Tibial nerve (tissue), 4 donors: ENCODE measurements at places on chromosomes 4 and X. TPM values are rescaled to one million over a fixed set of nuclear protein-coding genes. Genes with fewer than 3 reads are reported as not detected.

SPANXN3 gene
- total RNA-seq: not detected

NPY1R gene
- total RNA-seq: 9.4 TPM

GRCh38 chr4:189185810-189186432 lies 754.8 kb upstream of the FRG1 start:
- no peaks in the 10 kb centered on the region for H3K36me3 ChIP-seq
- no peak for DNase-seq
- H3K27ac ChIP-seq: no peak overlapping the region
- no peaks in the 10 kb centered on the region for H3K4me1 ChIP-seq

CORIN gene
- total RNA-seq: not detected

DNA sequence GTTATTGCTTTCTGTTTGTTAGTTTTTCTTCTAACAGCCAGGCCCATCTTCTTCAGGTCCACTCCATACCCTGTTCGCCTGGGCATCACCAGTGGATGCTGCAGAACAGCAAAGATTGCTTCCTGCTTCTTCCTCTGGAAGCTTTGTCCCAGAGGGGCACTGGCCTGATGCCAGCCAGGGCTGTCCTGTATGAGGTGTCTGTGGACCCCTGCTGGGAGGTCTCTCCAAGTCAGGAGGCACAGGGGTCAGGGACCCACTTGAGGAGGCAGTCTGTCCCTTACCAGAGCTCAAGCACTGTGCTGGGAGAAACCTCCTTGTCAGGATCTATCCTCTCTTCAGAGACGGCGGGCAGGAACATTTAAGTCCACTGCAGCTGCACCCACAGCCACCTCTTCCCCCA lies 2.5 kb upstream of the PAGE2B start:
- no peaks in the 10 kb centered on the region for H3K27me3 ChIP-seq
- no peak overlapping the region for H3K27ac ChIP-seq
- H3K4me3 ChIP-seq: no peak overlapping the region
- no peak for DNase-seq

DNA sequence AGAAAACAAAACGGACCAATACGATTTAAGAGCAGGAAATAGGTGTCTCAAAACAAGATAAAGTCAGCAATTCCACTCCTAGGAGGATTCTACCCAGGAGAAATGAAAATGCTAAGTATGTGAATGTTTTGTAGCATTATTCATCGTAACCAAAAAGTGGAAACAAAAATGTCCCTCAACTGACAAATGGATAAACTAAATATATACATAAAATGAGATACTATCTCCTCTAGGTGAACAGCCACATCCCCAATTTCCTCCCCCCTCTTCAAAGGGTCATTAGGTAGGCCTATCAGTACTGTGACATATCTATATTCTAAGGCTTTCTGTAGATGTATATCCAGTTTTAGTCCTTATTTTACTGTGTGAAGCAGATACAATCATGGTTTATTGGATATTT lies 18.0 kb downstream of the DDX3X start:
- no peak overlapping the region for H3K4me3 ChIP-seq
- DNase-seq: no peak
- H3K27ac ChIP-seq: no peak overlapping the region
- H3K27me3 ChIP-seq: no peaks in the 10 kb centered on the region
- H3K4me1 ChIP-seq: no peaks in the 10 kb centered on the region

- no peak for DNase-seq
- H3K27ac ChIP-seq: no peak overlapping the region
- H3K4me3 ChIP-seq: no peak overlapping the region
- no peaks in the 10 kb centered on the region for H3K4me1 ChIP-seq
- H3K36me3 ChIP-seq: no peaks in the 10 kb centered on the region
Measured at GRCh38 chrX:20130357-20130756, 11.3 kb downstream of the EIF1AX start.

EVC gene
- 134 TPM for total RNA-seq

GRCh38 chr4:1684506-1685234 lies 557 bp upstream of the FAM53A start:
- H3K4me1 ChIP-seq: peaks cover 20% of the 10 kb centered on the region
- H3K27me3 ChIP-seq: no peaks in the 10 kb centered on the region
- DNase-seq: peak; percentile 92

DNA sequence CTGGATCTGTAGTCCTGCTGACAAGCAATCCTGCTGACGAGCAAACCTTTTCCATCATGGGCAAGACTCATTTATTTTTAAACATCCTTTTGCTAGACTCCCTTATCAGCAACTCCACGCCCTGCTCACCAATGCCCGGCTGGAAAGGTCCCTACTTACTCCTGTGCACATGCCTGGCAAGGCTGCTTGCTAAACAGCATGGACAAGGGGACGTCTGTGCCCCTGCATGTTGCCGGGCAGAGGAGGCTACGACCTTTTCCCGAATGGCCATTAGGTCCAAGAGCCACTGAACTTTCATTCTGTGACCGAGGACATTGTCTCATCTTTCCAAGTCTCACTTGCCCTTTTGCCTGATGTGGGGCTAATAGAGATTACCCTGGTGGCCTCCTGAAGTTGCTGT lies 98.6 kb downstream of the MGST2 start:
- no peak for DNase-seq
- H3K27me3 ChIP-seq: no peaks in the 10 kb centered on the region
- H3K4me3 ChIP-seq: peak overlapping the region; percentile 8
- H3K4me1 ChIP-seq: peaks cover 13% of the 10 kb centered on the region
- no peaks in the 10 kb centered on the region for H3K36me3 ChIP-seq

ARHGAP4 gene
- total RNA-seq: 23.0 TPM

DNA sequence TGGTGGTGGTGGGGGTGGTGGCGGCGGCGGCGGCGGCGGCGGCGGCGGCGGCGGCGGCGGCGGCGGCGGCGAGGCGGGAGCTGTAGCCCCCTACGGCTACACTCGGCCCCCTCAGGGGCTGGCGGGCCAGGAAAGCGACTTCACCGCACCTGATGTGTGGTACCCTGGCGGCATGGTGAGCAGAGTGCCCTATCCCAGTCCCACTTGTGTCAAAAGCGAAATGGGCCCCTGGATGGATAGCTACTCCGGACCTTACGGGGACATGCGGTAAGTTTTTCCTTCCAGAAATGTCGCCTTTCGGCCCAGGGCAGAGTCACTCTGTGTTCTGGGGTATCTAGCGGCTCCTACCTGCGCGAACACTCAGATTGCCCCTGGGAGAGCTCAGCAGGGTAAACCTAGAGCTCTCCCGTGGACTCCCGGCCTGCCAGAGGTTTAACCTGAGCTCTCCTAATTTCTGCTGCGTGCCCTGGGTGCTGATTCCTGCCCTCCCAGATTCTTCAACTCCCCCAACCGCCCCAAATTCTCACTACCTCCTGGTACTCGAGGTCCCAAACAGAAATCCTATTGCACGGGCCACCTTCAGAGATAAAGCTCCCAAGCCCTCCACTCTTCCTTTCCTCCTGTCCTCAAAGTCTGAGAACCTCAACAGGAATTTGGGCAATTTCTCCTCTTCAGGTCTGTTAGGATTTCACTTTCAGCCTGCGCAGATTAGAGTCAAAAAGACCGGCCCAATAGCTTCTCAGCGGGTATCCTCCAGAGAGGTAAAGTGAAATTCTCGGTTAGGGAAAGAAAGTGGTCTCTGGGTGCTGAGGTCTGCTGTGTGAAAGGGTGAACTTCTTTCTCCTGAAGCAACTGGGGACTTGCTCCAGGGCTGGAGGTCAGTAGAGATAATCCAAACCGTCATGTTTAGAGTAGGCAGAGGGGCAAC lies 2.9 kb downstream of the AR start:
- H3K27ac ChIP-seq: peak overlapping the region; percentile 43
- H3K4me3 ChIP-seq: peak overlapping the region; percentile 21

POU4F2 gene
- total RNA-seq: not detected

DNA sequence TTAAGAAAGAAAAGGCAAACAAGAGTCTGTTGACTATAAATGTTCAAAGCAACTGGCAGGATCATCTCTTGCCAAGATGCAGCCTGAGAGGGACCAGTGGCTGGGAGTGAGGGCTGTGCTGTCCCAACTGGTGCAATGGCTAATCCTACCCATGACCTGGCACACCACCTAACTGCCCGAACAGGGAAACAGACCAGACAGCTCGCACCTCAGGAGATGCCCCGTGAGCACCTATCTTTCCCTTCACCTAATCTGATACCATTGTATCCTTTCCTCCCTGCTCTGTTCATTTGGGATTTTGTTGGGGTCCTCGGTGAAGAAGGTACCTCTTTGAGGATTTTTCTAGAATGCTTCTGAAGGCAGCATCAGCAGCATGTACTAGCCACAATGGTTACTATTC lies 206.5 kb upstream of the MAMLD1 start:
- no peak for DNase-seq
- H3K27ac ChIP-seq: no peak overlapping the region
- H3K4me1 ChIP-seq: no peaks in the 10 kb centered on the region
- H3K4me3 ChIP-seq: no peak overlapping the region
- no peaks in the 10 kb centered on the region for H3K27me3 ChIP-seq
- H3K36me3 ChIP-seq: no peaks in the 10 kb centered on the region

SERPINA7 gene
- not detected for total RNA-seq

- no peaks in the 10 kb centered on the region for H3K4me1 ChIP-seq
- no peaks in the 10 kb centered on the region for H3K36me3 ChIP-seq
- no peaks in the 10 kb centered on the region for H3K27me3 ChIP-seq
- DNase-seq: no peak
- no peak overlapping the region for H3K27ac ChIP-seq
Measured at GRCh38 chrX:538311-538710, 92.3 kb upstream of the SHOX start.

DNA sequence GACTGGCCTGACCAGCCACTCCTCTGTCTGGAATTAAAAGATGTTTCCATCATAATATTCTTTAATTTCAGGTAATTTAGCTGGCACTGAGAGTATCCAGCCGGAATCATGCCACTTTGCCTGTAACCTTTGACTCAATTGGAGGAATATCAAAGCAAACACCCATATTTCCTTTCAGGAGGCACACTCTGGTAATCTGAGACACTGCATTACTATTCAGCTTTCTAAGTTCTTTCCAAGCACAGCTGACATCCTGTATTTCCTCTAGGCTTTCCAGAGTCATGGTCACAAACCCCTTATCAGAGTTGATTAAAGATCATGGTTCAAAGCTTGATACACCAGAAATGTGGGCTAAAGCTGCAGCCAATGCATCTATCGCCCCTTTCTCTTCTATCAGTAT lies 29.3 kb downstream of the INTS12 start:
- H3K27ac ChIP-seq: no peak overlapping the region
- no peak overlapping the region for H3K4me3 ChIP-seq
- no peaks in the 10 kb centered on the region for H3K4me1 ChIP-seq
- no peaks in the 10 kb centered on the region for H3K36me3 ChIP-seq
- no peaks in the 10 kb centered on the region for H3K27me3 ChIP-seq

GRCh38 chr4:7026107-7026506 lies 17.1 kb upstream of the TADA2B start:
- H3K27ac ChIP-seq: no peak overlapping the region
- peaks cover 22% of the 10 kb centered on the region for H3K36me3 ChIP-seq
- no peaks in the 10 kb centered on the region for H3K27me3 ChIP-seq
- no peak overlapping the region for H3K4me3 ChIP-seq

- H3K36me3 ChIP-seq: no peaks in the 10 kb centered on the region
- H3K4me3 ChIP-seq: no peak overlapping the region
- H3K27me3 ChIP-seq: no peaks in the 10 kb centered on the region
- no peak for DNase-seq
Measured at GRCh38 chr4:31234494-31234893, 514.3 kb downstream of the PCDH7 start.

- H3K36me3 ChIP-seq: peaks cover 23% of the 10 kb centered on the region
- peaks cover 16% of the 10 kb centered on the region for H3K27me3 ChIP-seq
- DNase-seq: no peak
- H3K4me3 ChIP-seq: no peak overlapping the region
- H3K27ac ChIP-seq: peak overlapping the region; percentile 60
Measured at GRCh38 chrX:115642311-115642710, 81.3 kb downstream of the PLS3 start.

- DNase-seq: no peak
- no peak overlapping the region for H3K4me3 ChIP-seq
- H3K36me3 ChIP-seq: no peaks in the 10 kb centered on the region
- H3K4me1 ChIP-seq: no peaks in the 10 kb centered on the region
- H3K27me3 ChIP-seq: no peaks in the 10 kb centered on the region
Measured at GRCh38 chr4:153514688-153515426, 48.7 kb downstream of the TMEM131L start.

- H3K36me3 ChIP-seq: peaks cover 60% of the 10 kb centered on the region
- no peak overlapping the region for H3K27ac ChIP-seq
- no peak overlapping the region for H3K4me3 ChIP-seq
- DNase-seq: no peak
- no peaks in the 10 kb centered on the region for H3K27me3 ChIP-seq
Measured at GRCh38 chr4:55485821-55486220, 60.9 kb downstream of the CLOCK start.

ZCCHC12 gene
- not detected for total RNA-seq

PPP4R3C gene
- not detected for total RNA-seq

DNA sequence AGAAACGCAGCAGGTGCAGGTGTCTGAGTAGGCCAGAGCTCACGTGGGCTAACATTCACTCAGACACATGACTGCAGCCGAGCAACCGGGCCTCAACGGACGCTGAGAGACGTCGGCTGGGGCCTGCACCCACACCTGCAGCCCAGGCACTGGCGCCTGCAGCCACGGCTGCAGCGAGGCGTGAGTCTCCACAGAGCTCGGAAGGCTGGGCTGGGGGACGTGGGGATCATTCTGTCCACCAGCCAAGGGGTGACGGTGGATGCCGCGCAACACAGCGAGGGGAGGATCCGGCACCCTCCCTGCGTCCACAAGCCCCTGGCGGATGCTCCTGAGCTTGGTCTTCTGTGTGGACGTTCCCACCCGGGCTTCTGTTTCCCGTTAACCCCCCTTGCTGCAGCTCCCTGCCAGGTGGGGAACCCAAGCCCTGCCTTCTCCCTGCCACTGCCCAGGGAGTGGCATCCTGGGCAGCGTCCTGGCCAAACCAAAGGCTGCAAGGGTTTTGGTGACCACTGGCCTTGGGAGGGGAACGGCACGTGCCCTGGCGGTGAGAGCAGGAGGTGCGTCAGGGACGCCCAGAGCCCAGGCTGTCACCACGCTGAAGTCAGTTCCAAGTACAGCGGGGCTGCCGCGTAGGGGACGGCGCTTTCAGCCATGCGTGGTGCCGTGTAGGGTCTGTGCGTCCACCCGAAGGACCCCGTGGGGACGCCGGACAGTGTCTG lies 16.3 kb downstream of the PPP2R3B start:
- peaks cover 39% of the 10 kb centered on the region for H3K27me3 ChIP-seq
- H3K27ac ChIP-seq: no peak overlapping the region
- H3K4me1 ChIP-seq: no peaks in the 10 kb centered on the region
- DNase-seq: no peak
- no peaks in the 10 kb centered on the region for H3K36me3 ChIP-seq

DNA sequence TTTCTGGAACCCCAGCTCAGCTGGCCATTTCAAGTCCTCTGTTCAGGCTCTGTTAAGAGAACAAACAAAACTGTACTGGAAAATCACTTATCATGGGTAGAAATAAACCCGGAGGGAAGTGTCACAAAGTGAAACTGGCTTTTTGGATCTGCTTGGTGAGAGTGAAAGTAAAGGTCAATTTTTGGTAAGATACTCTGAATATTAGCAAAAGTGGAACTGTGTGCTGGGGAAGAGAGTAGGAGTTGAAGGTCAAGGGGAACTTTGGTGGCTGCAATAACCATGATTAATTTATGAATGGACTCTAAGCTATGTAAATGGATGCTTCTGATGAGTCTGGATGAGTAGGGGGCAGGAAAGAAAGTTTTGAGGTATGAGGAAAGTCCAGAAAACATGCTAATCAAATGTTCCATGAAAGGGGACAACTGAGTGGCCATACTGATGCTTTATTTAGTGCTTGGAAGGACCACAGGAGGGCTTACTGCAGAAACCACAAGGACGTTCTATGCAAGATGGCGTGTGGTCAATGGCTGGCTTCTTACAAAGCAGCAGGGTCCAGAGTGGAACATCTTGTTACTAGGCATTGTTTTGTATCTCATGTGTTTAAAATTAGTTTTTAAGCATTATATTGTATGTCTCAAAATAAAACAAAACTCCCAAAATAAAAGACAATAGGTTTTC lies 36.8 kb upstream of the TNIP3 start:
- H3K4me1 ChIP-seq: no peaks in the 10 kb centered on the region
- H3K27ac ChIP-seq: no peak overlapping the region
- no peak overlapping the region for H3K4me3 ChIP-seq
- no peaks in the 10 kb centered on the region for H3K27me3 ChIP-seq

STARD8 gene
- total RNA-seq: 20.7 TPM

CFP gene
- 12.7 TPM for total RNA-seq
